Brain microvascular endothelial cell (primary cell): ENCODE measurements at places on chromosomes 7 and 10.

DNA sequence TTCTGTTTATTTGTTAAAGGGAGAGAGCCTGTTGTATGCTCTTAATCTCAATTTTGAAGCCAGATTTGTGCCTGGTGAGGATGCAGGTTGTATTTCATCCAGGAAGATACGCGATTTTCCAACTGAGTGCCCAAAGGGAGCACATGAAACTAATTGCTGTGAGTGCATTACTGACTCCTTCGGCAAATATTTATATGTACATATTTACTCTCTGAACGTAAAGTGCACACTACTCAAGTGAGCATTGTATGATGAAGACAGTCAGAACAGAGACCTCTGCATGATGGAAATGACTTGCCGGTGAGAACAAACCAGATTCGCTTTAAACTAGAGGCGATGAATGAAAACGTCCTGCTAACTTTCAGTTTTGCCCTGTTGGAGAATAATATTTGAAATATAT is 130.1 kb downstream of the MALRD1 start:
- DNase-seq = no peak

DNA sequence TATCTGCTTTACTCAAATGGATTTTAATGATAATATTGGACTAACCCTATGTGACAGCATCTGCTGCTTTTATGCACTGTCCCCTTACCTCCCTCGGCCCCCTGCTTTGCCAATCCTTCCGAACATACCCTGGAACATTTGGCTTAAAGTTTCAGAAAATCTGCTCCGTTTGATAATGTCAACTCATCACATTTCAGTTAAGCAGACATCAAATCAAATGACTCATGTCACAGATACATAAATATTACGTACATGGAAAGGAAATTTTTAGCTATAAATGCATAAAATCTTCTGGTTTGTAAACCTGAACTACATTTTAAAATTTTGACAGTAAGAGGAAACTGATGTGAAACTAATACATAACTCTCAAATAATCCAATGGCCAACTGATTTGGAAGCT is 98.2 kb downstream of the CNTNAP2 start:
- DNase-seq = no peak

- peak; percentile 76 for DNase-seq
Observed at GRCh38 chr7:22350466-22351328, 6.3 kb downstream of the RAPGEF5 start.

DNA sequence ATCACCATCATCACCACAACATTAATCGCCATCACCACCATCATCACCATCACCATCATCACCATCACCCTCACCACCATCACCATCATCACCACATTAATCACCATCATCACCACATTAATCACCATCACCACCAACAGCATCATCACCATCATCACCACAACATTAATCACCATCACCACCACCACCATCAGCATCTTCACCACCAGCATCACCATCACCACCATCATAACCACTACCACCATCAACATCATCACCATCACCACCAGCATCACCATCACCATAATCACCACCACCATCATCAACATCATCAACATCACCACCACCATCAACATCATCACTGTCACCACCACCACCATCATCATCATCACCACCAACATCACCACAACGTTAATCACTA is 124.6 kb downstream of the WDFY4 start:
- no peak for DNase-seq

GRCh38 chr10:124561206-124561605 is 99.6 kb downstream of the LHPP start:
- DNase-seq = no peak

DNA sequence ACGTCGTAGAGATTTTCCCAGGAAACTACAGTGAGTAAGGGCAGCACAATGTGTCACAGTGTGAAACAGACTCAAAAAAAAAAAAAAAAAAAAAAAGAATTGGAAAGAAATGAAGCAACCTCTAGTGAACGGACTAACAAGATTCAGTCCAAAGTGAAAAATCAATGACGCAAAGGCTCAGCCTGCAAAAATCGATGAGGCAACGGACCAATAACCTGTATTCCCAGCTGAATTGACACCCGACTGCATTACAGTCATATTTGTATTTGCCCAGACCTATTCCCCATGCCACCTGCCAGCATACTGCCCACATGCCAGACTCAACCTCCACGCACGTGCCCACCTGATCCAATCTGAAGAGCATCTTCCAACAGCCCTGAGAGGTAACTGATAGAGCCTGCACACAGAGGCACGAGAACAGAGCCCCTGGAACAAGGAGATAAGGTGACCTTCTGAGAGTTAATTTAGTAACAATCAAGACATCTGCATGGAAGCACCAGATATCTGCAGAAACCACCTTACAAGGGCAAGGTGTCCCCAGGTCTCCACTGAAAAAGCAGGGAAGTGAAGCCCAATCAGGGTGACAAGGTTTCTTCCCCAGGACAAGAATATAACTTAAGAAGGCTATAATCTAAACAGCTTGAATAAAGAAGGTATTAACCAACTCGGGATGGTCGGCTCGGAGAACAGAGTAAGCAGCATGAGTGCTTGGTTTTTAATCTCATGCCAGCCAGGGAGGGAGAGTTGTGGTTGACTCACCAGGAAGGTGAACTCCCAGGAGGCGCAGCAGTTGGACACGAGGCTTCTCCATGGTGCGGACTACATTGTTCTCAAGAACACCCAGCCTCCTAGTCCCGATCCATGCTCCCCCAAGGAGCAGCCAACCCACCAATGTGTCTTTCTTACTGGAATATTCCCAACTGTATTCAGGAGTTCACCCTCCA is 48.5 kb downstream of the PLXNA4 start:
- no peak for DNase-seq

- DNase-seq = no peak
Observed at GRCh38 chr7:50994753-50995319, 212.1 kb upstream of the GRB10 start.

GRCh38 chr10:63738410-63738809 is 217.2 kb downstream of the REEP3 start:
- peak; percentile 68 for DNase-seq

GRCh38 chr10:43122826-43123225 is 15.4 kb upstream of the CSGALNACT2 start:
- DNase-seq = no peak

GRCh38 chr10:73819513-73820093 is 8.2 kb upstream of the NDST2 start:
- DNase-seq = peak; percentile 7

DNA sequence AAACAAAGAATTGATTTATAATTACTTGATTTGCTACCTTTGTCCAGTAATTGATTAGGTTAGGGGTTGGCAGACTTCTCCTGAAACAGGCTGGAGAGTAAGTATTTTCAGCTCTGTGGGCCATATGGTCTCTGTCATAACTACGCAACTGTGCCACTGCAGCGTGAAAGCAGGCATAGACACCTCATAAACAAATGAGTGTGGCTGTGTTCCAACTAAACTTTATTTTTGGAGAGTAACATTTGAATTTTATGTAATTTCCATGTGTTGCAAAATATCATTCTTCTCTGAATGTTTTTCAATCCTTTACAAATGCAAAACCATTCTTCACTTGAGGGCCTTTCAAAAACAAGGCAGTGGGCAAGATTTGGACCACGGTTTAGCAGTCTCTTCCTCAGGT is 76.9 kb downstream of the GALNT17 start:
- DNase-seq = no peak

GRCh38 chr10:50883629-50884028 is 1.8 kb downstream of the A1CF start:
- no peak for DNase-seq

GRCh38 chr7:3427957-3428356 is 126.9 kb downstream of the SDK1 start:
- DNase-seq = no peak

- DNase-seq = no peak
Observed at GRCh38 chr10:114932945-114933344, 5.0 kb upstream of the TRUB1 start.

DNA sequence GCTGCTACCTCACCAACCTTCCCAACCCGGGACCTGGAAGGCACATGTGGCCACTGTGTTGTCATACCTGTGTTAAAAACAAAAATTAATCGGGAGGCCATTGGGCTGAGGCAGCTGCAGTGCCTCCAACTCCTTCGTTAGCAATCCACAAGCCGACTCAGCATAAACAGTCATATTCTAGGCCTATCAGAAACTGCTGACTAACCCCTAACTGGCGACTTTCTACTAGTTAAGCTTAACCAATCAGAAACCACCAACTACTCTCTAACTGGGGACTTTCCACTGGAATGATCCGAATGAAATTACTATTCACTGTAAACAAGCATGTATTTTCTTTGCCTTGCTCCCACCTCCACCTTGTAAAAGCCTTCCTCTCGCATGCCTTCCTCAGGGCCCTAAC is 14.1 kb upstream of the TMEM72 start:
- DNase-seq = no peak

- DNase-seq = no peak
Observed at GRCh38 chr7:122166275-122166674, 22.2 kb upstream of the AASS start.

GRCh38 chr10:31730776-31731175 is 197.9 kb downstream of the ARHGAP12 start:
- no peak for DNase-seq

GRCh38 chr10:89813546-89813945 is 112.2 kb downstream of the KIF20B start:
- DNase-seq = no peak

DNA sequence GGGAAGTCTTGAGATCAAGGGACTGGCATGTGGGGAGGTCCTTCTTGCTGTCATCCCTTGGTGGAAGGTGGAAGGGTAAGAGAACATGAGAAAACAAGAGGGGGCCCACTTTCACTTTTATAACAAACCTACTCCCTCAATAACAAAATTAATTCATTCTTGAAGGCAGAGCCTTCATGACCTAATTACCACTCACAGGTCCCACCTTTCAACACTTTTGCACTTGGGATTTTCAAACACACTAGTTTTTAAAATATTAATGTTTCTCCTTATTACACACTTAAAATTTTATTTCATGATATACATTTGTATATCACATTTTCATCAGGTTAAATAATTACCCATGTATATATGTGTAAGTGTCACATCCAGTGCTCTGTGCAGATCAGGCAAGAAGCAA is 2.0 kb downstream of the ST7 start:
- DNase-seq = no peak

DNA sequence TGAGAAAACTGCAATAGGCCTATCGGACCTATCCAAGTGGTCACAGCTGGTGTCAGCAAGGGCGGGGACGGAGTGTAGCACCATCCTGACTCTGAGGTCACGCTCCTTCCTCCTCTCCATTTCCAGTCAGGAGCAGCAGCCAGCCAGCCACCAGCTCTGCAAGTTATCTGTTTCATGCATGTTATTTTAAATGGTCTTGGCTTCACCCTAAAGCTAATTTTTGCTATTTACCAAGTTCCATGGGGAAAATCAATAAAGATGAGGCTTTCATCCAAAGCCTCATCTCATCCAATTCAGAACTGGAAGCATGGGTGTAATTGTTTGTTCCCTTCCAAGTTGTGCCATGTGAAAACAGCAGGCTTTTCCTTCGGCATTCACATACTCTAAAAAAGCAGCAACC is 49.3 kb downstream of the ICA1 start:
- no peak for DNase-seq

DNA sequence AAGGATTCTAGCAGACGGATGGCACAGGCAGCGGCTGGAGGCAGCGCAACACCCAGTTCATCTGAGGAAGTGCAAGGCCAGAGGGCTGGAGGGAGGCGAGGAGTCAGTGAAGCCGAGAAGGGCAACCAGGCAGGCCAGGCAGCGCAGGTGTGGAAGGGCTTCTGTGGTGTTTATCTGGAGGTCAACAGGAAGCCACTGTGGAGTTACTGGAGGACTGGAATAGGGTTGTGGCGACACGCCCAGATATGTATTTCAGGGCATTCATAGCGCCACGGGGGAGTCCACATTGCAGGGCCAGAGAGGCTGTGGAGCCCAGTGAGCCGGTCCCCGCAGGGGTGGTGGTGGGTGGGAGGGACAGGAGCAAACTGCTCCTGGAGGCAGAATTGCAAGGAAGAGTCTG is 150.6 kb downstream of the CDH23 start:
- DNase-seq = no peak

DNA sequence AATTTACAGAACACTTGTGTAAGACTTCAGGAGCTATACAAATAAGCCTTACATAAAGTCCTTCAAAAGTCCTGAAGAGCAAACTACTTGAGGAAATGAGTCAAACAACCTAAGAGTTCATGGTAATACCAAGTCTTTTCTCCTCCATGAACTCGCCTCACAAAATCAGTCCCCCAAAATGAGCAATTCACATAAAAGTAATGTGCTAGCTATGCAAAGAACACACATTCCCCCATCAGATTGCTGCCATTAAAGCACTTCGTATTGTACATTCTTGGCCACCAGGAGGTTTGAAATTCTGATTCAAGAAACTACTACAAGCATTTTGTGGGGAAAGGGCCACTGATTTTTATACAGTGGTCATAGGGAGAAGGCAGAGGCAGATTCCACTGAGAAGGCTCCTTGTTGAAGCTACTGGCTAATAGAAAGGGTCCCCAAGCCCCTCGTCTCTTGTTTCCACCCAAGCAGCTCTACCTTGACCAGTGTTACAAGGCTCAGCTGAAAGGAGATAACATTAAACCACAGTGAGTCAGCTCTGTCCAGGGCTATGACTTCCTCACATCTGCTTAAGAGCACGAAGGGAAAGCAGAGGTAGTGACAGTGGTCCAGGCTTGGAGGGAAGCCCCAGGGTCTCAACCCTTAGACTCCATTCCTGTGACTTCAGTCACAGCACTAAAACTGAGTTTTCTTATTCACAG is 115.2 kb upstream of the CDK1 start:
- peak; percentile 84 for DNase-seq

DNA sequence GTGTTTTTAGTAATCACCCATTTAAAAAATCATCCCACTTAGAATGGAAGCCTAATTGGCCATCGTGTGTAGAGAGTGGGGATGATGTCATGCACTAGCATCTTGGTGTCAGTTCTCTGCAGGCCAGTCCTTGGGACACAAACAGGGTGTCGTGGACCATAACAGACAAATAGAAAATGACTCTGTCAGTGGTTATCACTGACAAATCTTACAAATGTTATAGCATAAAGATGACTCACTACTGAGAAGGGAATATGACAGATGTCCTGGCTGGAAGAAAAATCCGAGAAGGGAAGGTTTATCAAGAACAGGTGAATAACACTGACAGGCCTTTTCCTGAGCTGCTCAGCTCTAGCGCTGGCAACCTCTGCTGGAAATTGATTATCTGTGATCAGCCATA is 10.6 kb downstream of the CABCOCO1 start:
- no peak for DNase-seq

GRCh38 chr10:78576276-78576675 is 492.5 kb upstream of the ZMIZ1 start:
- DNase-seq = no peak

GRCh38 chr7:17822547-17823173 is 117.6 kb downstream of the SNX13 start:
- DNase-seq = no peak

GRCh38 chr10:48285710-48286109 is 11.2 kb upstream of the FRMPD2 start:
- no peak for DNase-seq

DNA sequence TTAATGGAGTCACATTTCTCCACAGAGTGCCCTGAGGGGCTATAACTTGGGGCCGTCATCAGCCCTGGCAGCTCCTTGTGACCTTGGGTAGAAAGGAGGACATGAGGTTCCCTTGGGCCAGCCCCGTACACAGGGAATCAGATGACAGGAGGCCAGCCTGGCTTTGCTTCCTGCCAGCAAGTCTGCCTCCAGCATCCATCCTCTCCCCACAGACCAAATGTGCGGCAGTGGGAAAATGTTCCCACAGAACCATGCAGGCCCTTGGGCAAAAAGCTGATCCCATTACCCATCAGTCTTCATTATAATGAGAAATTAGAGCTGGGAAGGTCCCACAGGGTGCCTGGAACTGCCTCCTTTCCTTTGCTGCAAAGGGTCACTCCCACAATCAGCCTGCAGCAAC is 908.3 kb downstream of the GRID1 start:
- DNase-seq = no peak
